Activated T-helper 17 cell treated with anti-CD3 and anti-CD28 coated beads, Interleukin-2, amount 50 U/mL, for 72 hours (primary cell): ENCODE measurements at places on chromosomes 2 and 18.

DNA sequence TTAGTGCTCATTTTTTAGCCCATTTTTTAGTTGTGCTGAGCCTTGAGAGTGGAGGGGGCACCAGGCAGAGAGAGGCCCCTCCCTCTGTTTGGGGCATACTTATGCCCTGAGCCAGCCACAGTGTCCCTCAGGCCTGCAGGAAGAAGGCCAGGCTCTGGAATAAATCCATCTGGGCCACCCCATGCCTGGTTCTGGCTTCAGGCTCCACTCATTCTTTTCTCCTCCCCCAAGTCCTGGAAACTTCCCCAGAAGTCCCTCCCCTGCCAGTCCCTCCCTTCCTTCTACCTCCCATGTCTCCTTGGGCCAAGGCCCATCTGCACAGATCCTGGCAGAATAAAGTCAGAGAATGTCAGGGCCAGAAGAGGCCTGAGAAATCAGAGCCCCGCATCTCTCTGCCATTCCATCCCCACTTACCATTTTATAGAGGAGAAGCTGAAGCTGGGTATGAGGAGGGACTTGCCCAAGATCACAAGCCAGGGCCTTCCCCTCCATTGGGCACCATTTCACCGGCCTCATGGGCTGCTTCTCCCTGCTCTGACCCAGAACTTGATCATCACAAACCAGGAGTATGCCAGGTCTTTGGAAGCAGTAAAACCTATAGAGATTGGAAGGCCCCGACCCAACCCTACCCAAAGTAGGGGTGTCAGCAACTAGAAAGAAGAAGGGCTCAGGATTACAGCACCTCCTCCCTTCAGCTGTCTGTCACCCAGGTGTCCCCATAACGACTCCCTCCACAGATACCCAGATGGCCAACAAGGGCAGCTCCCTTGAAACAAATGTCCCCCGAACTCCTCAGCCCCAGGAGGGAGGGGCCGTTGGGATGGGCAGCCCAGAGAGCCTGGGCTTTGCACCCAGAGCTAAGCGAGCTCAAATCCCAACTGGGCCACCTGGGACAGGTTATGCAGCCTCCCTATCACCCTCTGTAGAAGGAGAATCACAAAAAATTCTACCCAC, 108.4 kb downstream of the POLR1A start:
- no peaks in the 10 kb centered on the region for H3K27me3 ChIP-seq
- ATAC-seq, result no peak
- H3K4me3 ChIP-seq, result no peak overlapping the region
- H3K36me3 ChIP-seq, result no peaks in the 10 kb centered on the region
- H3K4me1 ChIP-seq, result peaks cover 27% of the 10 kb centered on the region

DNA sequence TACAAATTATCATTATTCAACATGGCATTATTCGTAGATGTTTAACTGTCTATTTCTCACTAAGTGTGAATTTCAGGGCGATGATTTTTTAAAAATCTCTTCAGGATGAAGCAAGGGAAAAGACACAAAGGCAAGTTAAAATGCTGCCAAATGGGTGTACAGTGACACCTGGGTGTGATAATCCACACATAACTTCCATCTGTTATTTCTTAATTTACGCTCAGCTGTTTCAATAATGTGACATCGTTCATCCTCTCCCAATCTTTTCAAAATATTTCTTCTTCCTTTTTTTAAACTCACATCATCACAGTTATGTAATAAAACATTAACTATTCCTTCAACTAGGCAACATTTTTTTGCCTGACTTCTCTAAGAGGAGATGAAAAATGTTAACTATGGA, 10.6 kb downstream of the PDE1A start:
- H3K4me3 ChIP-seq, result no peak overlapping the region
- H3K4me1 ChIP-seq, result no peaks in the 10 kb centered on the region
- H3K27ac ChIP-seq, result no peak overlapping the region
- ATAC-seq, result no peak
- H3K36me3 ChIP-seq, result no peaks in the 10 kb centered on the region

DNA sequence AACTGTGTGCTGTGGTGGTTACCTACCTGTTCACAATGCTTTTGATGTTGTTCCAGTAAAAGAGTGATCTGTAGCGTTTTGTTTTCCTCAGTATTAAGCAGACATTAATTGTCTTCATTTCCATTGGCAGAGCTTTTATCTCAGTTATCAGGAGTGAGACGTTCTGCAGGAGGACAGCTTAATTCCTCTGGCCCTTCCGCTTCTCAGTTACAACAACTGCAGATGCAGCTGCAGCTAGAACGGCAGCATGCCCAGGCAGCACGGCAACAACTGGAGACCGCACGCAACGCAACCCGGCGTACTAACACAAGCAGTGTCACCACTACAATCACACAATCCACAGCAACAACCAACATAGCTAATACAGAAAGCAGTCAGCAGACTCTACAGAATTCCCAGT, 78.3 kb downstream of the KCMF1 start:
- peaks cover 100% of the 10 kb centered on the region for H3K36me3 ChIP-seq
- H3K27ac ChIP-seq, result no peak overlapping the region
- no peaks in the 10 kb centered on the region for H3K27me3 ChIP-seq
- no peak overlapping the region for H3K4me3 ChIP-seq

GRCh38 chr18:79466591-79466990, 70.9 kb downstream of the NFATC1 start:
- ATAC-seq, result no peak
- no peak overlapping the region for H3K4me3 ChIP-seq
- no peaks in the 10 kb centered on the region for H3K4me1 ChIP-seq
- H3K36me3 ChIP-seq, result peaks cover 87% of the 10 kb centered on the region
- H3K27ac ChIP-seq, result no peak overlapping the region
- H3K27me3 ChIP-seq, result no peaks in the 10 kb centered on the region

- H3K4me3 ChIP-seq, result no peak overlapping the region
- H3K27ac ChIP-seq, result peak overlapping the region; percentile 3
- peaks cover 100% of the 10 kb centered on the region for H3K36me3 ChIP-seq
- ATAC-seq, result no peak
- H3K27me3 ChIP-seq, result no peaks in the 10 kb centered on the region
- H3K4me1 ChIP-seq, result peaks cover 6% of the 10 kb centered on the region
These were observed 53.8 kb downstream of the STAT1 start for GRCh38 chr2:190959911-190960788.

- no peak for ATAC-seq
- no peak overlapping the region for H3K27ac ChIP-seq
- no peaks in the 10 kb centered on the region for H3K4me1 ChIP-seq
These were observed 143.1 kb downstream of the MCFD2 start for GRCh38 chr2:46772500-46772899.

- no peaks in the 10 kb centered on the region for H3K27me3 ChIP-seq
- no peaks in the 10 kb centered on the region for H3K36me3 ChIP-seq
- H3K27ac ChIP-seq, result no peak overlapping the region
- H3K4me3 ChIP-seq, result no peak overlapping the region
- ATAC-seq, result no peak
- no peaks in the 10 kb centered on the region for H3K4me1 ChIP-seq
These were observed 166.8 kb upstream of the POU3F3 start for GRCh38 chr2:104687147-104687546.

DNA sequence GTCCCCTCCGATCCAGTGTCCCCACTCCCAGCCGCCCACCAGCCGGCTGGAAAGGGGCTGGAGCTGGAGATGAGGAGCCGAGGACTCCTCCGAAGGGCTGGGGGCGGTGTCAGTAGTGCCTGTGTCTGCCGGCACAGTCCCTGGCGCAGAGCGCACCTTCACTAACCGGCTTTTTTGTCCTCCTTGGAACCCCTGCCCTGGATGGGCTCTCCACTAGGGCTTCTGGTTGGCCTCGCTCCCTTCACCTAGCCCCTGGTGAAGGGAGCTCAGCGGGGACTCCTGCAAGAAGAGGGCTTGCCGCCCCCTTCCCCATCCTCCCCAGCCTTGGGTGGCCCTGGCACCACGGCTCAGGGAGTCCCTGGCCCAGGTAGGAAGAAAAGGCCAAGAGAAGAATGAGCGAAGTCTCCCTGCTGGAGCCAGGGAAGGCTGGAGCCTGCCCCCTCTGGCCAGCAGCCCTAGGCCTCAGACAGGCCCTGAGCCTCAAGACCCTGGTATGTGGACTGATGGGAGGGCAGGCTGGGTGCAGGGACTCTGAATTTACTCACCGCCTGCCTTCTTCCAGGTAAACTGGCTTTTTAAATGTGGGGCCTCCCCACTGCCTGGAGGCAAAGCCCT, 570 bp upstream of the ECEL1 start:
- H3K36me3 ChIP-seq, result no peaks in the 10 kb centered on the region
- H3K4me3 ChIP-seq, result peak overlapping the region; percentile 21
- no peak for ATAC-seq
- H3K27ac ChIP-seq, result no peak overlapping the region

GRCh38 chr2:51997571-51997970, 965.6 kb upstream of the NRXN1 start:
- no peaks in the 10 kb centered on the region for H3K27me3 ChIP-seq
- no peaks in the 10 kb centered on the region for H3K4me1 ChIP-seq
- H3K4me3 ChIP-seq, result no peak overlapping the region
- H3K36me3 ChIP-seq, result no peaks in the 10 kb centered on the region
